ENCODE measurements at places on chromosomes 12 and 14.

DNA sequence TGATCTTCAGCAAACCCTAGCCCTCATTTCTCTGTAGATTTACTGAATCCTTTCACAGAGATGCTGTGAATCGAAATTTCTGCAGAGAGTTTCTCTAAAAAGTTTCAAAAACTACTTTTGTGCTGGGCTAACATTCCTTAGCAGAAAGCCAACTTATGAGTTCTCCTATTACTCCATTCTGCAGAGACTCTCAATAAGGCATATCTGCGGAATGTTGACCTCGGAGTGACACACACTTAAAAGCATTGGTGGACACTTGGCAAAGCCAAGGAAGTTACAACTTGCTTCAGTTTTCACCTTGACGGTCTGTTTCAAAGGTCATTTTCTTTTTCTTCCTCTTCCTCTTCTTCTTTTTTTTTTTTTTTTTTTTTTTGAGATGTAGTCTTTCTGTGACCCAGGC lies 75.8 kb downstream of the WIF1 start:
- no peak for DNase-seq

GRCh38 chr12:91723191-91723590 lies 422.5 kb downstream of the BTG1 start:
- DNase-seq: no peak

DNA sequence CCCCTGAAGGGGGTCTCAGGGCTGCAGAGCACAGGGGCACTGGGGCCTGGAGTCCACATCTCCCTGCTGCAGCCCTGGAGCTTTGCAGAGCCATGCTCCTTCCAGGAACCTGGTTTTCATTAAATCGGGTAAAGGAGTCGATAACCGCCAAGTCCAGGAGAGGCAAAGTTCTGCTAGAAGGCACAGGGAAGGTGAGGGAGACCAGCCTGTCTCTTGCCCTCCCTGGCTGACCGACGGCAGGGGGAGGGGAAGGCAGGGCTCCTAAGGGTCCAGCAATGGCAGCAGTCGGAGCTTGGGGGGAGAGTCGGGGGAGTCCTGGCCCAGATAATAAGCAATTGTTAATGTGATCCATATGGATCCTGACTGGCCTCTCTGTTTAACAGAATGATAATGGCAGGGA lies 3.0 kb downstream of the FIGNL2 start:
- DNase-seq: no peak

DNA sequence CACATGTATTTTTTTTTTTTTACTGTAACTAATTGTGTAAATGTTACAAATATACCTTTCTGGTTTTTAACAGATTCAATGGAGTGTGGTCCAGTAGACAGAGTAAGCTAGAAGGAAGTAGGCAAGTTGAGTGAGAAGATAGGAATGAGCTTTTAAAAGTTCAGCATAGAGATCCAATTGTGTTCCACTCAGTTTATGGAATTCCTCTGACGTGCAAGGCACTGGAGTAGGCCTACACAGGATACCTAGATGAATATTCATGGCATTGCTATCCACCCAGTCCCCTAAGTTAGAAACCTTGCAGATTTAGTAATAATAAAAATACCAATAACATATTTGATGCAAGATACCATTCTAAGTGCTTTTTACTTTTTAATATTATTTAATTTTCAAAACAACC lies 225.6 kb upstream of the ARID2 start:
- DNase-seq: no peak

- DNase-seq: no peak
Observed at GRCh38 chr12:11719678-11720099, 70.2 kb downstream of the ETV6 start.

- DNase-seq: no peak
Observed at GRCh38 chr12:12821975-12822374, 8.8 kb downstream of the DDX47 start.

- no peak for DNase-seq
Observed at GRCh38 chr12:60501124-60501729, 905.4 kb downstream of the SLC16A7 start.

DNA sequence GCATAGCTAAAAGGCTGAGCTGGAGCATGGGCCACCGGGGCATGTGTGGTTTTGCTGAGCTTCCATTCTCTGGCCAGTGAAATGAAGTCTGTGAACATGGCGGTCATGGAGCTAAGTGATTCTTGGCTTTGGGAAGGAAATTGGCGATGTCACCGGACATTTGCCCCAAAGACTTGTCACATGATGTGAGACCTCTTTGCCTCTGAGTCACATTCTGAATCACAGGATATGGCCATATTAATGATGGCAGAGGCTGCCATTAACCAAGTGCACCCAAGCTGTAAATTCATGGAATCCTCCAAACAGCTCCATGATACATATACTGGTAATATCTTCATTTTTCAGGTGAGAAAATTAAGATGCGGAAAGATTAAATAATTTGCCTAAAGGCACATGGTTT lies 27.4 kb upstream of the BATF start:
- no peak for DNase-seq

GRCh38 chr12:25769082-25769945 lies 189.2 kb upstream of the RASSF8 start:
- no peak for DNase-seq

DNA sequence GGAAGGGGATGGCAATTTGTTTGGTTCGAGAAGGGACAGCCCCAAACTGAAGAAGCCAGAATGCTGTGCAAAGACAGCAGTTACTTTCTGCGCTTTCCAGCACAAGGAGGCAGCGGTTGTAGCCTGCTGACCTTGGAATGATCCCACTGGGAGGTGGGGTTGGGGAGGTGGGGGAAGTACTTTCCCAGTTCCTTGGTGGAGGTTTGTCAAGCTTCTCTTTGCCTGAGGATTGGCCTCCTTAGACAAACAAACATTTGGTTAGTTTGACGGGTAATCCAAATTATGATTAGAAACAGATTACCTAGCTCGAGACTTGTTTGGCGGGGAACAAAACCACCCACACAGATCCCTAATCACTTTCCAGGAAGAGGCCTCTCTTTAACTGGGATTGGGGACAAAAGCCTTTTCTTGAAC lies 79.1 kb upstream of the EGLN3 start:
- DNase-seq: no peak

GRCh38 chr14:86852530-86852929 lies 1140.5 kb downstream of the GALC start:
- DNase-seq: no peak

GRCh38 chr12:90897986-90898385 lies 57.0 kb downstream of the CCER1 start:
- DNase-seq: no peak

DNA sequence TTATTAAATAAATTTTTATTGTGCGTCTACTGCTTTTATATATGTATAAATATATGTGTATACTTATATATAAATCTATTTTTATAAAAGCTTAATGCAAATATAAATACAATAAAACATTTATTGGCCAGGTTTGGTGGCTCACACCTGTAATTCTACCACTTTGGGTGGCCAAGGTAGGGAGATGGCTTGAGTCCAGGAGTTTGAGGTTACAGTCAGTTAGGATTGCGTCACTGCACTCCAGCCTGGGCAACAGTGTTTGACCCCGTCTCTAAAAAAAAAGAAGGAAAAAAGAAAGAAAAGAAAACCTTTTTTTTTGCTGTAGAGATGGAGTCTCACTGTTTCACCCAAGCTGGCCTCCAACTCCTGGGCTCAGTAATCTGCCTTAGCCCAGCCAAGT lies 20.9 kb downstream of the ACTR6 start:
- no peak for DNase-seq

- DNase-seq: no peak
Observed at GRCh38 chr14:40847480-40847879, 759.2 kb upstream of the LRFN5 start.

- DNase-seq: no peak
Observed at GRCh38 chr12:71438670-71439361, 782 bp upstream of the LGR5 start.

GRCh38 chr12:121958541-121959240 lies 40.3 kb downstream of the CFAP251 start:
- no peak for DNase-seq

- no peak for DNase-seq
Observed at GRCh38 chr14:30084811-30085210, 157.2 kb upstream of the PRKD1 start.

GRCh38 chr14:31419179-31419966 lies 977 bp downstream of the HEATR5A start:
- no peak for DNase-seq

Data from breast epithelium (tissue), 4 donors.